ENCODE measurements at places on chromosomes 4 and X. TPM values are rescaled to one million over a fixed set of nuclear protein-coding genes. Genes with fewer than 3 reads are reported as not detected.

The DNAAF6 gene
- not detected for total RNA-seq

The ITGB1BP2 gene
- total RNA-seq = 5.2 TPM

The MAGEB10 gene
- total RNA-seq = not detected

The PAGE2 gene
- not detected for total RNA-seq

The SMIM10 gene
- total RNA-seq = 0.52 TPM

The PNMA6F gene
- not detected for total RNA-seq

The NLRP2B gene
- not detected for total RNA-seq

The GABRE gene
- 24.5 TPM for total RNA-seq

The AKAP4 gene
- total RNA-seq = not detected

The FAM156A gene
- 34.2 TPM for total RNA-seq

The GCNA gene
- total RNA-seq = 1.4 TPM

The USP26 gene
- not detected for total RNA-seq

The WWC2 gene
- total RNA-seq = 42.3 TPM

The MAB21L2 gene
- total RNA-seq = not detected

The SORCS2 gene
- total RNA-seq = 20.7 TPM

The ADAMTS3 gene
- 0.76 TPM for total RNA-seq

The MTNR1A gene
- not detected for total RNA-seq

The SPARCL1 gene
- total RNA-seq = not detected

The FOXO4 gene
- 29.3 TPM for total RNA-seq

The SMIM10L2A gene
- total RNA-seq = not detected

The FREM3 gene
- not detected for total RNA-seq

The HEPH gene
- not detected for total RNA-seq

The TLR8 gene
- total RNA-seq = not detected

The TCEAL6 gene
- not detected for total RNA-seq

The ANXA3 gene
- total RNA-seq = 139 TPM

The NAT8L gene
- total RNA-seq = 2.1 TPM

The RFC1 gene
- 65.7 TPM for total RNA-seq

The COX7B2 gene
- 12.7 TPM for total RNA-seq

The KANTR gene
- 25.1 TPM for total RNA-seq

The PSAPL1 gene
- total RNA-seq = 0.15 TPM

The EDA gene
- not detected for total RNA-seq

The SLC6A14 gene
- 0.44 TPM for total RNA-seq

The DDX53 gene
- total RNA-seq = not detected

The LEF1 gene
- total RNA-seq = 2.8 TPM

All from PC-9 (cell line).